NCI-H446 treated with DMSO at 0.1 percent for 48 hours (cell line): ENCODE measurements at places on chromosomes 11 and 22.

DNA sequence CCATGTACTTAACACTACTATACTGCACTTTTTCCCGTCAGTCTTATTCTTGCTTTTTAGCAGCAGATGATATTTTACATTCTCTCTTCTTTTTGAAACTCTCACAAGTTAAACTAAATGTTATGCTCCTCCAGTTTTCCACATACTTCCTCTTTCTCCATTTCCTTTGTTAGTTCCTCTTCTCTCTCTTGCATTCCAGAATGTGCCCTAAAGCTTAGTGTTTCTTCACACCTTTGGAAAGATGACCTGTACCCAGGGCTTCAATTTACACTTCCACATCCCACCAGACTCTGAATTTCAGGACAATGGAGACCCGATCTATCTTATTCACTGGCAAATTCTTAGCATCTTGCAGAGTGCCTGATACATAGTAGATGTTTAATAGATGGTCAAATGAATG lies 51.8 kb downstream of the APIP start:
- no peak for DNase-seq

GRCh38 chr11:47991266-47991830 lies 11.0 kb downstream of the PTPRJ start:
- DNase-seq, result no peak

DNA sequence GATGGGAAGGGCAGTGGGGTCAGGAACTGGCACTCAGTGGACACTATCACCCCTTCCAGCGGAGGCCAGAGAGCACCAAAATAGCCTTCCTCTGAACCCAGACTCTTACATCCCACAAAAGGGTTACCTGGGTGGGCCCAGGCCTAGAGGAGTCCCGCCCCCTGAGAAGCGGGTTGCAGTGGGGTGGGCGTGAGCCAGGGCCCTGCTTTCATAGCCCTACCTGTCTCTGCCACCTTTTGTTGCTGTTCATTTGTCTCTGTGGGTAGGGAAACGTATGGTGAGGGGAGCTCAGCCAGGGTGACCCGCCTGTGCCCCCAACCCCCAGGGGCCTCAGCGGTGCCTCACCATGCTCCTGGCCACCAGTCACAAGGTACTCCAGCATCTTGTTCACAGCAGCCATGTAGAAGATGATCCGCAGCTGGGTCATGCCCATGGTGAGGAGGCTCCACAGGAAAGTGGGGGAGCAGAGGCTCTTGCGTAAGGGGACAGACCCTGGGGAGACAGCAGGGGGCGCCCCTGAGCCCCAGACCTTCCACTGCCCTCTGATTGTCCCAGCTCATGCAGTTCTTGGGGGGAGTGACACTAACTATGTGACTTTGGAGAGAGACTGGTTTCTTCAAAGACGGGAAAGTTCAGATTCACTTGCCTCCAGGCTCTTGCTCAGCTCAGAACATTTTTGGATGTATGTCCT lies 24.0 kb downstream of the SLC43A1 start:
- no peak for DNase-seq

DNA sequence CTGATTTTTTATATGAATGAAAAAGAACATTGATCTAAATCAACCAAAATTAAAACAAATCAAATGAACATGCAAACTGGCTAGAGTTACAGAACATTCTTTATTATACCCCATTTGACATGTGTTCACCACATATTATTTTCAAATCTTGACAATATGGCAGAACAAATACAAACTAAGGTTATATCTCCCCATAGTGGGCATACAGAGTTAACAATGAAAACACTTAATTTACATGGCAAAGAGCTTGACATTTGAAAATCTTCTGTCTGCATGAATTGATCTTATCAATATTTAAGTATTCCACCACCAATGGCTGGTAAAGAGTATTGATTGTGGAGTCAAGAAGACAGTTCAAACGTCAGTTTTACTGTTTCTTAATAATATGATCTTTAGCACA lies 197.9 kb upstream of the ANO3 start:
- DNase-seq, result no peak
